ENCODE measurements at places on chromosomes 3 and 15. TPM values are rescaled to one million over a fixed set of nuclear protein-coding genes. Genes with fewer than 3 reads are reported as not detected.
A peak's percentile ranks its signal among the peaks of the same experiment; 100 is the strongest.

- H3K4me3 ChIP-seq = no peak overlapping the region
- no peaks in the 10 kb centered on the region for H3K27me3 ChIP-seq
- H3K27ac ChIP-seq = no peak overlapping the region
- no peak for DNase-seq
- peaks cover 38% of the 10 kb centered on the region for H3K4me1 ChIP-seq
Observed at GRCh38 chr3:169453256-169454059, 210.1 kb downstream of the MECOM start.

GRCh38 chr3:124486324-124486723 is 243.9 kb upstream of the UMPS start:
- H3K4me1 ChIP-seq = peaks cover 2% of the 10 kb centered on the region
- no peaks in the 10 kb centered on the region for H3K27me3 ChIP-seq
- no peak overlapping the region for H3K27ac ChIP-seq
- H3K4me3 ChIP-seq = no peak overlapping the region
- no peak for DNase-seq

The SKOR1 gene
- total RNA-seq = 1.1 TPM

DNA sequence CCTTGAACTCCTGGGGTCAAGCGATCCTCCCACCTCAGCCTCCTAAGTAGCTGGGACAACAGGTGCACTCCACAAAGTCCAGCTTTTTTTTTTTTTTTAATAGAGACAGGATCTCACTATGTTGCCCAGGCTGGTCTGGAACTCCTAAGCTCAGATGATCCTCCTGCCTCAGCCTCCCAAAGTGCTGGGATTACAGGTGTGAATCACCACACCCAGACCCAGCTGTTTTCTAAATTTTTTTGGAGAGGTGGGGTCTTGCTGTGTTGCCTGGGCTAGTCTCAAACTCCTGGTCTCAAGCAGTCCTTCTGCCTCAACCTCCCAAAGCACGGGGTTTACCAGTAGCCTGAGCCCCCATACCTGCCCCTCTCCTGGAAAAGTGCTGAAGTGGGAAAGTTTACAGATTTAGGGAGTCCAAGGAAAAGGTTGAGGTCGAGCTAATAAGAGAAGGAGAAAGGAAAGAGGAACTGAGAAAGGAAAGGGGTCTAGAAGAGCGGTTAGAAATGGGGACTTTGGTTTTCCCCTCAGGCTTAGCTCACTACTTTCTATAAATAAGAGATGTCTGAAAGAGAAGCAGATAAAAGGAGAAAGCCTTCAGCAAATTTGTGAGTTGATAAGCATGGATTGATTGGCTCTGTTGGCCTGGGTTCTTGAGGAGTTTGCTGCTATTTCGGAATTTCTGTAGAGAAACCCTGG is 23.6 kb downstream of the UBE2E1 start:
- no peak for DNase-seq
- H3K27me3 ChIP-seq = peaks cover 4% of the 10 kb centered on the region
- H3K27ac ChIP-seq = no peak overlapping the region
- peaks cover 7% of the 10 kb centered on the region for H3K36me3 ChIP-seq
- H3K4me1 ChIP-seq = peaks cover 28% of the 10 kb centered on the region
- H3K4me3 ChIP-seq = no peak overlapping the region

DNA sequence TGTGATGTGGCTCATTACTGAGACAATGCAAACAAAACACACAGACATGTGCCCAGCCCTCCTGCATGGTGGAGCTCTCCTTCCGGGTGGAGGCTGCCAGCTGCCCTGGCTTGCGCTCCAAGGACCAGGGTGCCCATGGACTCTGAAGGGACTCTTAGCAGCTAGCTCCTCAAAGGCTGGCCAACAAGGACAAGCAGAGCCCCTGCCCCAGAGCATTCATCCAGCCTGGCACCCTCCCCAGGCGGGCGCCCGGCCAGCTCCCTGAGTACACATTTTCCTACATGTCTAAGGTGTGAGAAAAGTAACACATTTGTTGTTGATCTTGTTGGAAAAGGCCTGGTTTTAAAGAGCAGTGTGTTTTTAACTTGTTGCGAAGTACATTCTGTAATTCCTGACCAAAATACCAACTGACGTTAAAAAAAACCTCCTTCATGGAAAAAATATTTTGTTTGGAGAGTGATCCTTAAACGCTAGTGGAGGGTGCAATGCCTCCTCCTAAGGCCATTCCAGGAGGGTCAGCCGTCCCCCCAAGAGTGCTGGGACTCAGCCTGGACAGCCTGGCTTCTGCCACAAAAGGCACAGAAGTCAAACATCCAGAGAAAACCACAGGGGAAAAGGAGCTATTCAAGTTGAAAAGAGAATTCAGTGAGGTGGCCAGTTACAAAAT is 86.9 kb downstream of the KLF15 start:
- no peaks in the 10 kb centered on the region for H3K27me3 ChIP-seq
- DNase-seq = no peak
- peak overlapping the region; percentile 83 for H3K27ac ChIP-seq

GRCh38 chr3:127056281-127056680 is 73.4 kb downstream of the PLXNA1 start:
- DNase-seq = no peak
- H3K27ac ChIP-seq = no peak overlapping the region
- H3K4me3 ChIP-seq = no peak overlapping the region
- H3K27me3 ChIP-seq = peaks cover 14% of the 10 kb centered on the region

- peaks cover 1% of the 10 kb centered on the region for H3K36me3 ChIP-seq
- peak overlapping the region; percentile 97 for H3K27ac ChIP-seq
- peak overlapping the region; percentile 80 for H3K4me3 ChIP-seq
- H3K4me1 ChIP-seq = peaks cover 26% of the 10 kb centered on the region
- DNase-seq = peak; percentile 47
Observed at GRCh38 chr15:78944202-78944625, 632 bp downstream of the CTSH start.

DNA sequence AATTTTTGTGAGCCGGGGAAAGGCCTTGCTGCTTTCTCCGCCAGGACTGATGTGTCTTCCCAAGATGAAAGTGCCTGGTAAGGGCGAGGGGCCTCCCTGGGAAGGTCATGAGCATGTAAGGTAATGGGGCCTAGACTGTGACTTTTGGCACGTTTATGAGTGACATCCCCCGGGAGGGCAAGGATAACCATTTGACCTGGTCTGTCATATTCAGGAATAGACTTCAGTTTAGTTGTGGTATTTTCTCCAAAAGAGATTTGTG is 631 bp upstream of the CNBP start:
- peak overlapping the region; percentile 90 for H3K4me3 ChIP-seq
- H3K27me3 ChIP-seq = no peaks in the 10 kb centered on the region
- no peak for DNase-seq
- peaks cover 32% of the 10 kb centered on the region for H3K4me1 ChIP-seq
- peaks cover under 1% of the 10 kb centered on the region for H3K36me3 ChIP-seq

- no peaks in the 10 kb centered on the region for H3K36me3 ChIP-seq
- DNase-seq = no peak
- H3K27me3 ChIP-seq = peaks cover 11% of the 10 kb centered on the region
- no peaks in the 10 kb centered on the region for H3K4me1 ChIP-seq
- no peak overlapping the region for H3K27ac ChIP-seq
- no peak overlapping the region for H3K4me3 ChIP-seq
Observed at GRCh38 chr3:53765753-53766152, 80.5 kb downstream of the CHDH start.

The XXYLT1 gene
- 42.9 TPM for total RNA-seq

GRCh38 chr3:60573494-60573893 is 677.8 kb downstream of the FHIT start:
- peaks cover 5% of the 10 kb centered on the region for H3K27me3 ChIP-seq
- DNase-seq = no peak
- no peak overlapping the region for H3K4me3 ChIP-seq
- H3K27ac ChIP-seq = no peak overlapping the region
- H3K36me3 ChIP-seq = no peaks in the 10 kb centered on the region
- H3K4me1 ChIP-seq = peaks cover 3% of the 10 kb centered on the region

DNA sequence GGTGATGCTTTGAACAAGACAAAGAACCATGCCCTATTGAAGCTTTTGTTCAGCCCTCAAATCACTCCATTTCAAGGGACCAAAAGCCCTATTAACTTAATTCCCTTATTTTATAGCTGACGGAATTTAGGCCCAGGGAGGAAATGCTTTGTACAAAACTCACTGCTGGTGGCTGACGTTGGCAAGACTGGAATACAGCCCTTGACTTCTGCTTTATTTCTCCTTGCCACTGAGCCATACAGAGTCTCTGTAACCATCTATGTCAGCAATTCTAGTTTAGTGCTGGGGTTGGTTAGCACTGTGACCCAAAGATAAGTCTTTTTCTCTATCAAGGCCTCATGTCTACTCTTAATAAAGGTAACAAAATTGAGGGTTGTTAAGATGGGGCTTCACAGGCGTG is 316.1 kb upstream of the TPRG1 start:
- no peak overlapping the region for H3K27ac ChIP-seq
- H3K36me3 ChIP-seq = no peaks in the 10 kb centered on the region

GRCh38 chr3:150798122-150798618 is 35.2 kb upstream of the SIAH2 start:
- no peaks in the 10 kb centered on the region for H3K36me3 ChIP-seq
- DNase-seq = no peak
- H3K27me3 ChIP-seq = no peaks in the 10 kb centered on the region

The GALNT15 gene
- total RNA-seq = 0.11 TPM

- peaks cover 45% of the 10 kb centered on the region for H3K4me1 ChIP-seq
- H3K27ac ChIP-seq = peak overlapping the region; percentile 97
- H3K36me3 ChIP-seq = no peaks in the 10 kb centered on the region
Observed at GRCh38 chr3:129605922-129606635, 397 bp downstream of the PLXND1 start.

GRCh38 chr3:40505599-40506462 is at the start of gene ZNF620:
Gene ZNF620 (plus strand): TSS chr3:40506039. CDS start chr3:40506353, 314 bp downstream.
- peak within 1 kb of the TSS; percentile 96 for H3K4me3 ChIP-seq
- peak within 1 kb of the TSS; percentile 99 for H3K27ac ChIP-seq
- no peaks in the 10 kb centered on the region for H3K27me3 ChIP-seq
- H3K36me3 ChIP-seq = peaks cover 19% of the 10 kb centered on the region

The ABHD17C gene
- 17.0 TPM for total RNA-seq

The ZBED2 gene
- not detected for total RNA-seq

DNA sequence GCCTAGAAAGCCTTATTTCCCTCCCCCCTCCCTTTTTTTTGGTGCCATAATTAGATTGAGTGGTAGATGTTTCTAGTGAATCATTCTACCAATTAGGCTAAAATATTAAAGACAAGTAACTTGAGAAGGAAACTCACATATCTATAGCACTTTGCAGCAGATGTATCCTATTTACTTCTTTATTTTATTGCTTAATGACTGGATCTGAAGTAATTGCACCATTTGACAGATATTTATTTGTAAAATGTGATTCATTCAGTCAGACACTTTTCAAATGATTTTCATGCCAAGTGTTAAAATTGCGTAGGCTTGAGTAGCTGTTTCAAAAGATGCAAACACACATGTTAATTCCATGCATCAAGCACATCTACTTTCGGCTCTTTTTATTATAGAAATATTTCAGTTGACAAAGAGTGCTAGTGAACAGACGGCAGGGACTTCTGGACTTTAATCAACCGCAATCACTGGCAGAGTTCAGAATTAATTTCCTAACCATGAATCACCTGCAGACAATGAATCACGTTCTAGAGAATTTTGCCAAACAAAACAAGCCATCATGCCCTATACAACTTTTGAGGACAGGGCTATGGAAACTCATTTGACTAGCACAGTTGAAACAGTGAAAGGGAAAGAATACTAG is 636.8 kb downstream of the MECOM start:
- DNase-seq = no peak
- H3K36me3 ChIP-seq = no peaks in the 10 kb centered on the region
- peaks cover 16% of the 10 kb centered on the region for H3K4me1 ChIP-seq
- no peaks in the 10 kb centered on the region for H3K27me3 ChIP-seq

- no peak overlapping the region for H3K4me3 ChIP-seq
- DNase-seq = no peak
- H3K27me3 ChIP-seq = no peaks in the 10 kb centered on the region
- no peak overlapping the region for H3K27ac ChIP-seq
Observed at GRCh38 chr3:3712971-3713370, 86.3 kb upstream of the LRRN1 start.

The NMNAT3 gene
- 13.6 TPM for total RNA-seq

GRCh38 chr3:127701280-127701911 is 28.6 kb downstream of the ABTB1 start:
- peak overlapping the region; percentile 59 for H3K27ac ChIP-seq
- DNase-seq = no peak
- H3K36me3 ChIP-seq = no peaks in the 10 kb centered on the region
- peaks cover 11% of the 10 kb centered on the region for H3K4me1 ChIP-seq
- no peak overlapping the region for H3K4me3 ChIP-seq
- no peaks in the 10 kb centered on the region for H3K27me3 ChIP-seq

DNA sequence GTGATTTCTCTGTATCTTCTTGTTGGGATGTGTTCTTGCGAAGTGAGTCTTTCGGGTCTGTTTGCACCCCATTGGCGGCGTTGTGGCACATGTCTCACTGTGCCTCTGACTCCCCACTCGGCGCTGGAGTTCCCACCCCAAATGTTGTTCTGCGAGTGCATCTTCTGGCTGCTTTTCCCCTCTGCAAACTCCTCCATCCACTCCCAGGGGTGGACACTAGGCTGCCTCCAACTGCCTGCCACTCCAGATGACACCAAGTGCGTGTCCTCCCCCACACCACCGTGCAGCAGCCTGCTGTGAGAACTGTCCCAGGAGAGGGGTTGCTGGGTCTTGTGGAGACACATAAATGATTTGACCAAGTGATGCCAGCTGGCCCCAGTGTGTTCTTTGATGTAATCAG is 17.6 kb downstream of the EFCC1 start:
- DNase-seq = no peak
- H3K27ac ChIP-seq = no peak overlapping the region
- H3K27me3 ChIP-seq = peaks cover 20% of the 10 kb centered on the region
- H3K4me1 ChIP-seq = peaks cover 5% of the 10 kb centered on the region
- H3K36me3 ChIP-seq = no peaks in the 10 kb centered on the region

The CCDC39 gene
- not detected for total RNA-seq

The DMXL2 gene
- 44.8 TPM for total RNA-seq

The LIPC gene
- not detected for total RNA-seq

DNA sequence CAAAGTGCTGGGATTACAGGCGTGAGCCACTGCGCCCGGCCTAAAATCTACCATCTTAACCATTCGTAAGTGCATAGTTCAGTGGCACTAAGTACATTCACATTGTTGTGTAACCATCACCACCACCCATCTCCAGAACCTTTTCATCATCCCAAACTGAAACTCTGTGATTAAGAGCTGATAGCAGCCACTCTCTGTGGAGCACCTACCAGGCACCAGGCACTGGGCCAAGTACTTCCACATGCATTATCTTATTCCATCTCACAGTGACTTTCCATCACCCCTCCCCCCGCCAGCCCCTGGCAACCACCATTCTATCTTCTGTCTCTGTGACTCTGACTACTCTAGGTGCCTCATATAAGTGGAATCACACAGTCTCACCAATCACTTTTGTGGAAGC is 2.3 kb upstream of the INSYN1 start:
- peaks cover 37% of the 10 kb centered on the region for H3K27me3 ChIP-seq
- H3K36me3 ChIP-seq = no peaks in the 10 kb centered on the region
- H3K27ac ChIP-seq = no peak overlapping the region
- no peak for DNase-seq
- H3K4me1 ChIP-seq = peaks cover 20% of the 10 kb centered on the region
- H3K4me3 ChIP-seq = no peak overlapping the region

- H3K4me1 ChIP-seq = peaks cover 11% of the 10 kb centered on the region
- peak overlapping the region; percentile 63 for H3K4me3 ChIP-seq
- peaks cover 95% of the 10 kb centered on the region for H3K27me3 ChIP-seq
- DNase-seq = no peak
Observed at GRCh38 chr3:14810070-14810791, 8.5 kb upstream of the FGD5 start.

GRCh38 chr15:90322538-90322937 is 29.5 kb upstream of the ZNF774 start:
- no peaks in the 10 kb centered on the region for H3K27me3 ChIP-seq
- no peak overlapping the region for H3K4me3 ChIP-seq
- H3K4me1 ChIP-seq = peaks cover 23% of the 10 kb centered on the region

GRCh38 chr3:157858821-157859220 is 247.4 kb downstream of the SHOX2 start:
- peaks cover 21% of the 10 kb centered on the region for H3K27me3 ChIP-seq
- H3K27ac ChIP-seq = no peak overlapping the region
- DNase-seq = no peak
- no peak overlapping the region for H3K4me3 ChIP-seq
- peaks cover 20% of the 10 kb centered on the region for H3K4me1 ChIP-seq
- no peaks in the 10 kb centered on the region for H3K36me3 ChIP-seq

The EFL1 gene
- 24.5 TPM for total RNA-seq

Data from mesothelial cell of epicardium (in vitro differentiated cells).